Hematopoietic multipotent progenitor cell (in vitro differentiated cells): ENCODE measurements at places on chromosomes 5 and 9.

DNA sequence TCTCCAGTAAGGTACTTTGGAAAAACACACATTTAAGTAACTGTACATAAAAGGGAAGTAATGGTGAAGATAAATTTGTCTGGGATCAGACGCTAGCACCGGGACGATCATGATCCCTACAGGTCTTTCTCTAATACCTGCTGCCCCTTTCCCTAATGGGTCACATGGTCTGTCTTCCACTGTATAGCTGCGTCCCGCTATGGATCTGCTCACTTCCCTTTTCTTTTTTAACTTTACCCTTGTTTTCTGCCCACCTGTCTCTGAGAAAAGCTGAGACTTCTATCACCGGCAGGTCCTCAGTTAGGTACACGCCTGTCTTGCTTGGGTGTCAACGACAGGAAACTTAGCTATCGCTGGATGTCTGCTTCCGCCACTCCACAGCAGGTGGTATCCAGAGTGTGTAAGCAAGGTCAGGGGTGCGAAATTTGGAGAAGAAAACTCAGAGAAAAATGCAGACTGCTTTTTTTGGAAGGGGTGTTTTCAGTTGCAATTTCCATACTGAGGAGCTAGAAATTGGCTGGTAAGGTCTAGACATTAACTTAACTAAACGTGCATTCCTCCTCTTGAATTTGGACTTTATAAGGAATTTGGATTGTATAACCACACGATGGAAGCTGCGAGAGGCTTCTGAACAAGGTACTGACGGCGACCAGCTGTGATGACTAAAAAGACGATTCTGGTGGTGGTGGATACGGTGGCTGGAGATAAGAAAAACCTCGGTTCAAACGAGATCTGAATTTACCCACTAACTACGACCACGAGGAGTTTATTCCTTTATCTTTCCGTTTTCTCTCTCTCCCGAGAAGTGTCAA, 1.1 kb upstream of the ICE1 start:
- DNase-seq, result peak; percentile 22

GRCh38 chr5:91118796-91119195, 264.3 kb downstream of the ARRDC3 start:
- DNase-seq, result no peak

GRCh38 chr5:42826757-42827515, 15.2 kb upstream of the SELENOP start:
- no peak for DNase-seq

DNA sequence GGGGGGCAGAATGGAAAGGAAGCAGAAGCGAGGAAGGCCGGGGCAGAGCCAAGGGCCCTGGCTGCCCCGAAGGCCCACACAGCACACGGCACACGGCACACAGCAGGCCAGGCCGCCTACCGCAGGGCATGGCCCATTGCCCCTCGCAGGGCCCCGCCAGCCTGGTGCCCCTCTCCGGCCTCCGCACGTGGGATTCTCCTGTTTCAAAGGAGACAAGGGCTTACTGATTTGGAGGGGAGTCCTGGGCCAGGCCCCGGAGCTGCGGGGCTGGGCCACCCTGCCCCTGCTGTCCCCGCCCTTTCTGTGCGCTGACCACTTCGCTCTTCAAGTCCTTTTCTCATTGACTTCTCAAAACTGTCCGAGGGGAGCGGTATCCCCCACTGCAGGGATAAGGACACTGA, 7.7 kb upstream of the PHYKPL start:
- DNase-seq, result no peak

- DNase-seq, result no peak
These were observed 113.4 kb downstream of the HSD17B3 start for GRCh38 chr9:96188571-96188970.

DNA sequence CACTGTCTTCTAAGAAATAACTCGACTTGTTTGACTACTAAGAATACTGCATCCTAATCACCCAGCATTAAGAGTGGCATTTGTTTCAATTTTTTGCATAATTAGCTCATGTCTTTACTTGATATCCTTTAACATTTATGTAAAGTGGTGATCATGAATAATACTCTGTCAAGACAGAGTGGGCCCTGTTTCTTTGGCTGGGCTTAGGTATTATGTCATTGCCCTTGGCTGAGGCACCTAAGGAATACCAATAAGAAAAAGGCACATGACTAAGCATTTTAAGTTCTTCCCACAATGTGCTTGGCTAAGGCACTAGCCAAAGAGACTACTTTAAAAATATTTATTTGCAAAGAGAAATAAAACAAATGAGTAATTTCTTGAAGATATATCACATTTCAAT, 308.1 kb downstream of the CTNND2 start:
- DNase-seq, result no peak

DNA sequence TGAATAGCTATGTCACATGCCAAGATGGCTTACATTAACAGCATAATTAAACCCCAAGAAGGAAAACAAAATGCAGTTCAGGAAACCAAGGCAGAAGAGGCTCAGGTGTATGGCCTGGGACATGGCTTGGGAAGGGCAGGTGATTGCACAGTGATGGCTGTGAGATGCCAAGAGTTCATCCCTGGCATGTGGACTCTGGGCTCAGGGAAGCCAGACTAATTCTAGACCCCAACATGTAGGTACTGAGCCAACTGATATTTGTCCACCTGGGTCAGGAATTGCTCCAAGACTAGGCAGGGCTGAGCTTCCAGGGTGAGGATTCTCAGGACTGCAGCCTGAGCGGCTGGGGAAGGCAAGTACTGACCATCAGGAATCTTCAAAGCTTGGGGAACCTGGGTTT, 218.4 kb upstream of the PIK3R1 start:
- no peak for DNase-seq

DNA sequence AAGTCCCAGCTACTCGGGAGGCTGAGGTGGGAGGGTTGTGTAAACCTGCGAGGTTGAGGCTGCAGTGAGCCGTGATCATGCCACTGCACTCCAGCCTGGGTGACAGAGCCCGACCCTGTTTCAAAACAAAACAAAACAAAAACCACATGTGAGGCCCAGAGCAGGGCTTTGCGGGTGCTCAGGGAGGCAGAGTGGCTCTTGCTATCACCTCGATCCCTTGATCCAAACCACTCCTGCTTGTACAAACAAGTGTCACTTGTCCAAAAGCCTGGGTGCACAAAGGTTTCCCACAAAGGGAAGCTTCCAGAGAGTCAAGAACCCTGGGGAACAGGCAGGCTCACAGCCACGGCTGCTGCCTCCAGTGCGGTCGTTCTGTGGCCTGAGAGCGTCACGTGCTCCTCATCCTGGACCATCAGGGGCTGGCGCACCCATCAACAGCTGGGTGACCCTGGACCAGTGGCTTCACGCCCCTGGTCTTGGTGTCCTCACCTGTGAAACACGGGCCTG, 162.7 kb downstream of the C9orf50 start:
- DNase-seq, result no peak
